ENCODE measurements at places on chromosomes 4 and X.
A peak's percentile ranks its signal among the peaks of the same experiment; 100 is the strongest.

- no peak for DNase-seq
These were observed 12.0 kb downstream of the CXorf58 start for GRCh38 chrX:23919706-23920320.

- no peak for DNase-seq
These were observed 5.6 kb downstream of the MAOB start for GRCh38 chrX:43876680-43877079.

DNA sequence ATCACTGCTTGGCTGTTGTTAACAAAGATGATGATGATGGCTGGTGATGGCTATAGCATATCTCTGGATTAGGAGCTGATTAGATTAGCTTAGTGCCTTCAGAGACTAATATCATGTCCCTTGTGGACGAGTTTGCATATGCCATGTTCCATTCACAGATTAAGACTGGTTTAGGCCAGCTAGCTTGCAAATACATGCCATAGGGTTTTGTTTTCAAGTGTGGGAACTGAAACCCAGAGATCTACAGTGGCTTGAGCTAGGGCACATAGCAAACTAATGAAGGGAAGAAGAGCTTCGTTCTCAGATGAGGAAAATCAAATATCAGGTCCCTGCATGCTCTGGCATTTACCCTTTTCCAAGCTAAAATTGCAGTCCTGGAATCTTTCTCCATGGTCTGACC, 492.3 kb downstream of the MAGEE1 start:
- no peak for DNase-seq

DNA sequence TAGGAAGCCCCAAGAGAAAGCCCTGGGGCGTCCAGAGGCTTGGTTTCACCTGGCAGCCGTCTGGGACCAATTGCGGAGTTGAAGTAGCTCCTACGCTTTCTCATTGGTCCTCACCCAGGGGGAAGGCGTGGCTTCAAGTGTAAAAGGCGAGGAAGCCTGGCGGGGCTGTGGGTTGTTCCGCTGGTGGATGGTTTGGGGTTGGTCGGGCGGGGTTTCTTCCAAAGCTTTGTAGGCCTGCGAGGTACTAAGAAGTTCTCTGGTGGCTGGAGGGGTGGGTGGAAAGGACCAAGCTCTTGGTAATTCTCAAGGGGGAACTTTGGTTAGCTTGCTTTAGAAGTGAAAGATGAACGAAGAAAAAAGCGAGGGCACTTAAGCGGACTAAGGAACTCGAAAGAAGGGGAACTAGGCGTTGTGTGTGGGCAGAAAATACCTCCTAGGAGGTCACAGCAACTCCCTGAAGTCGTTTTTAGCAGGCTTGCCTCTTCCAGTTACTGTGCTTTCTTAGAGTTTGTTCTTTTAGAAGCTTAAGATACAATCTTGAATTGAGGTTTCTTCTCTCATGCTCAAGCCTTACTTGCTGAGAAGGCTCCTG, 36.6 kb downstream of the CCNG2 start:
- peak; percentile 77 for DNase-seq

DNA sequence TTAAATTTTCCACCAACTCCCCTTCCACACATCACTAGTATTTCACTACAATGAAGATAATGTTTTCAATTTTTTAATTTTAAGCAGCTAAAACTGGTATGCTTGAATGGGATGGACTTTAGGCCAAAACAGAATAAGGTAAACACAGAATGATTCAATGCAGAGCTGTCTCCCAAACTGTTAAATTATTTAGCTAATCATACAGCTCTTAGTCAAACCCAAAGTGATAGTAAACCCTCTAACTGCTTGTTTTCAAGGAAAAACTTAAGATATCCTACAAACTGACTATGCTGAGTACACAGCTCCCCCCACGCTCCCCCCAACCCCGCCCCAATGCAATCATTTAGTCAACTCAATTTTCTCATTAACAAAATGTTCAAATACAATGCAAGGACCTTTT, 30.2 kb downstream of the CNOT6L start:
- no peak for DNase-seq

DNA sequence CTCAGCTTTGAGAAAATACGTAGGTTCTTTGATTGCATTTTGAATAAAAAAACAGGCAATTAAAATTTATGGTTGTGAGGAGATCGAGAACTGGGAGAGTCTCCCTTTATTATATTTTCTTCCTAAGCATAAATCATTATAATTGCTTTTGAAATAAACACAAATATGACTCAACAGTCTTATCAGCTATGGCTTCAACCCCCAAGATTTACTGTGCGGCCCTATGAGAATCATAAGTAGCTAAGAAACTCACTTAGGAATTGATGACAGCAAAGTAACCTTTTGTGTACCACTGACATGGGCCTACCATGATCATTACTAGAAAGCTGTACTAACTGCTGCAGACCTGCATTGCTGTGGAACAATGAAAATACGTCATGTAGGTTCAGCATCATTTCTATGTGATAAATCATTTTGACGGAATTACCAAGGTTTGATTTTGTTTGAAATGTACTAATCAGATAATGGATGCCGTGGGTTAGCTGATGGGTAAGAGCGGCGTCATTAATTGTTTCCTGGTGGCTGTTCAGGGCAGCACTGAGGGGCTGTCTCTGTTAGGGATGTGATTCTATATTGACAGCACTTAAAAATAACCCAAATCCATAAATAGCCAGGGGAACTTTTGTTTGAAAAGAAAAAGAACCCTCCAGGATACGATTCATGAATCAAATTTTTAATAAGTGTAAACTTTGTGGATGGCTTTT, 51.5 kb upstream of the GPRIN3 start:
- no peak for DNase-seq

DNA sequence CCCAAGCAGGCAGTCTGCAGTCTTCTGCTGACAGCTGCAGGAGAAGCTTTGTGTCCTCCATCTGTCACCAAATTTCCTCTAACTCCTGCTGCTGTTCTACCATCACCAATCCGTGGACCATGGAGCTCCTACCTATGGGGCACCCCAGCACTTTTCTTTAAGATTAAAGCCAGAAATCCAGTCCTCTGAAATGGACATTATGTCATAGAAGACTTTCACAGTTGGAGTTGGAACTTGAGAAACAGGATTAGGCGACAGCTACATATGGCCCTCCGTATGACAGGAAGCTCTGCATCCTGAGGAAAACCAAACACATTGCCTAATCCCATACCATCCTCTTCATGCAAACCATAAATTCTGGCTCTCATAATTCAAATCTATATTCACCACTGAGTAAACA, 470.6 kb upstream of the GALNTL6 start:
- DNase-seq: no peak

- DNase-seq: no peak
These were observed 102.1 kb upstream of the MXRA5 start for GRCh38 chrX:3448563-3448962.

DNA sequence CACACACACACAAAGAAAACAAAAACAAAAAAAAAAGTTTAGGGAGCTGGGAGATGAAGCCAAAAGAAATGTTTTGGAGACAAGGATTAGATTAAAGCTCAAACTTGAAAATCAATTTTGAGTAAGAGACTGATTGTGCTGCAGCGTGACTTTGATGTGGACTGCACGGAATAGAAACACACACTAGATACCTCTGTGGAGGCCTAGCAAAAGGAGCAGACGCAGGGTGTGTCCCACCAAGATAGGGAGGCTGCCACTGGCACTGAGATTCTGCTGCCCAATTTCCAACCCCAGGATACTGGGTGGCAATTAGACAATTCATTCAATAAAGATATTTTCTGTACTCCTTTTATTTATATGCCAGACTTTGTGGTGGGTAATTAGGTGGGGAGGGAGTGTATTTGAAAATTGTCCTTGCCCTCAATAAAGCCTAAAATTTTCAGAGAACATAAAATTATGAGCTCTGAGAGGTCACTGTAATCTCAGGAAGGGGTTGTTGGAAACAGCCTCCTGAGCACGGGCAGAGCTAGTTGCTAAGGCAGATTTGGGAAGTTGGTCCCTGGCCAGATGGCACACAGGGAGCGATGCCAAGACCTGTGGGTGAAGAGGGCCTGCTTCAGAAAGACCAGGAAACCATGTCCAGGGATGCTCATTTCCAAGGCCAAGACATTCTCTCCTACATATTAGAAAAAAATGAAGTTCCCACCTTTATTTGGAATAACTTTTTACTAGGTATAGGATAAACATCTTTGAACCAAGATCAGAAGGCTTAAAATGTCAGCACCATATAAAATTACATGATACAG, 1.9 kb upstream of the PPP3CA start:
- DNase-seq: no peak

GRCh38 chr4:89136525-89136924, 25.2 kb downstream of the TIGD2 start:
- no peak for DNase-seq

GRCh38 chr4:8832113-8832915, 39.3 kb downstream of the HMX1 start:
- DNase-seq: peak; percentile 19

GRCh38 chr4:7005571-7005970, 37.6 kb upstream of the TADA2B start:
- DNase-seq: no peak

- no peak for DNase-seq
These were observed 132.4 kb upstream of the USP9X start for GRCh38 chrX:40952855-40953254.

- no peak for DNase-seq
These were observed 157.4 kb downstream of the STIM2 start for GRCh38 chr4:27018076-27018475.

DNA sequence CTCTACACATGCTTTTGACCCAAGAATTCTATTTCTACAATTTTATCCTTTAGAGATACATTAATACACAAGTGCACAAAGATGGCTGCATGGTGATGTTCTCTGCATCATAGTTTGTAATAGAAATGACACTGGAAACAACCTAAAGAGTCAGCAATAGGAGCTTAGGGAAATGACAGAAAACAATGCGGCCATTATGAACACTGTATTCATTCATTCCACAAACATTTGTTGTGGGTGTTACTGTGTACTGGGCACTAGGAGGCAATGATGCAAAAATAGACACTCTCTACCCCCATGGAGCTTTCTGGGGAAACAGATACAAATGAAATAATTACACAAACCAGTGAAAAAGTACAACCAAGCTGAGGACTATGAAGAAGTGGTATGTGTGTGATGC, 32.0 kb downstream of the IDS start:
- DNase-seq: no peak

GRCh38 chrX:12319003-12319519, 180.8 kb downstream of the FRMPD4 start:
- DNase-seq: no peak

- no peak for DNase-seq
These were observed 45.0 kb downstream of the CPLX1 start for GRCh38 chr4:780716-781492.

GRCh38 chr4:147020456-147020855, 74.8 kb upstream of the TTC29 start:
- no peak for DNase-seq

DNA sequence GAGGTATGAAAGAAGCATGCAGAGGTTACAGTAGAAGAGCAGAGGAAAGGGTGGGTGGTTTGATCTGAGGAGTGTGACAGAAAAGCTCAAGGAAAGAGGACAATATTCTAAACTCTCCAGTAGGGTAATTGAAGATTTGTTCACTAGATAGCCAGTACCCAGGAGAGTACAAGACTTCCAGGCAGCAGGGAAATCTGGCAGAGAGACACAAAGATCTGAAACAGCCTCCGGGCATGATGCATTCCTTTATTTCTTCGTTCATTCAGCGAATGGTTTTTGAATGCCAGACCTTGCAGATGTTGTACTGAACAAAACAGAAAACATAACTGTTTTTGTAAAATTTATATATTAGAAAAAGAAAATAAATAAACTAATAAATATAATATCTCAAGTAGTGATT, 766.6 kb downstream of the FAT4 start:
- no peak for DNase-seq

DNA sequence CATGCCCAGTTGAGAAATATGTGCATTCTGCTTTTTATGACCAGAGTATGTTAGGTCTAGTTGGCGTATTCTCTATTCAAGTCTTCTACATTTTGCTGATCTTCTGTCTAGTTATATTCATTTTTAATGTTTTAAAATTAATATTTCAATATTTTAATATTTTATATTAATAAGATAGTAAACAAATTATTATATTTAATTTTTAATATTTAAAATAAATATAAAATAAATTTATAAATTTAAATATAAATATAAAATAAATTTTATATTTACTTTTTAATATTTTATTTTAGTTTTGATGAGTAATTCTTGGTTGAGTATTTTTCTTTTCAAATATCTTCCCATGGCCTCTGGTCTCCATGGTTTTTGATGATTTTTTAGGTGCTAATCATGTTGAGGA, 123.8 kb downstream of the GABRA2 start:
- DNase-seq: no peak

- DNase-seq: no peak
These were observed 265.0 kb upstream of the NWD2 start for GRCh38 chr4:36979533-36979932.

GRCh38 chrX:116290359-116290758, 119.8 kb downstream of the AGTR2 start:
- no peak for DNase-seq

GRCh38 chrX:153662266-153662665, 11.3 kb downstream of the PNCK start:
- peak; percentile 77 for DNase-seq

DNA sequence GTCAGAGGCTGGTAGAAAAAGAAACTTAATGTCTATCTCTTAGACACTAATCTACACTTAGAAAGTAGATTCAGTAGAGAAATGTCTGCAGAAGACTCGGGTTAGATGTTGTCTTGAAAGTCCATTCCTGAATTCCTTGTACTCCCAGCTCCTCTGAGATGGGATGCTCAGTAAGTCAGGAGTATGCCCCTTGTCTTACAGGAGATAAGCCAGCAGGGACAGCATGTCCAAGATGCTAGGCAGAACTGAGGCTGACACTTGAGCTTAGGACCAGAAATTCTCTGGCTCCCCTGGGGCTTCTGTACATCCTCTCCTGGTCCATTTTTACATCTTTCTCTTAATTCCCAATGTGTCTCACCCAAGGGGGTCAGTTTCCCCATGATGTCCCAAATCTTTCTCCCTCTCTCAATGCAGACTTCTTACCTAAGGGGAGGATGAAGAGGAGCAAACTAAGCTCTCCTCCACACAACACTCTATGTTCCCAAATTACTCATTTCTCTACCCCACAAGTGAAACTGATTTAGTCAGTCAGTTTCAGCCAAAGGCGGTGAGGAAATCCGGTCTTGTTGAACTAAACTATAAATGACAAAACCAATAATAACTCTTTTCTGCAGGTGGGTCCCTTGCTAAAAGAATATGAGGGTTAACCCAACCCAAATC, 558.2 kb upstream of the DIPK2B start:
- no peak for DNase-seq

DNA sequence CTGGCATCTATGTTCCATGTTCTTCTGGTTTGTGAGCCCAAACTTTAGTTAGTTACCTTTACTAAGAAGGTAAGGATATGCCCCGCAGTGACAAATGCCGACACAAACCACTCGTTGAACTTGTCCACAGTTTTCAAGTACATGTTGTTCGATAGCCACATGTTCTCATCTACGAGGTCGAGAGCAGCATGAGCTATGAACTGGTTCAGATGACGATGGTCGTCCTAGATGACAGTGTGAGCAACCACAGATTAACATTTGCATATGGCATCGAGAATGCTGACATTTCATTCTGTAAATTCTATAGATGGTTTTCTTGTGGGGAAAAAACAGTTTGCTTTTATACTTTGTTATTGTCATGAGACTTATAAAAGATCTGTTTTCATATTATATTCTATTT, 18.0 kb downstream of the TRAPPC2 start:
- DNase-seq: no peak

GRCh38 chr4:137678796-137679195, 146.5 kb upstream of the PCDH18 start:
- DNase-seq: no peak

- DNase-seq: no peak
These were observed 209.2 kb downstream of the GLUD2 start for GRCh38 chrX:121256647-121257046.

Measured in activated T-cell treated with anti-CD3 and anti-CD28 coated beads, Interleukin-2, amount 50 U/mL, for 24 hours (primary cell).